NB4 (cell line): ENCODE measurements at places on chromosomes 7 and 10.
A peak's percentile ranks its signal among the peaks of the same experiment; 100 is the strongest.

DNA sequence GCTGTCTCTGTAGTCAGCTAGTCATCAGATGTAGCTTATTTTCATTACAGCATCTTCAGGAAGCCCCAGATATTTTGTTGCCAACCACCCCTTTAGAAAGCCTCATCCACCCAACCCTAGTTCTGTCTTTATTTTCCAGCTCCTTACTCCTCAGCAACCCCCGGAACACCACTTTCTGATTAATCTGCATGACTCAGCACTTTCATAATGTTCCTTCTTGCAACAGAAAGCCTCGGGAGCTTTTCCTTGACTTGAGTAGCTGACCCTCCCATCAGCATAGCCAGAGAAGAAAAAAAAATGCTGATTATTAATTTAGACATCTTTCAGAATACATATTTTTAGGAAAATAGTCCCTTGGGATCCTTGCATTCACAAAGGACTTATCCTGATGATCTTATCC lies 244.0 kb upstream of the CXCL12 start:
- peak; percentile 62 for DNase-seq

- no peak for DNase-seq
These were observed 90.1 kb upstream of the CYP26C1 start for GRCh38 chr10:92970301-92971070.

DNA sequence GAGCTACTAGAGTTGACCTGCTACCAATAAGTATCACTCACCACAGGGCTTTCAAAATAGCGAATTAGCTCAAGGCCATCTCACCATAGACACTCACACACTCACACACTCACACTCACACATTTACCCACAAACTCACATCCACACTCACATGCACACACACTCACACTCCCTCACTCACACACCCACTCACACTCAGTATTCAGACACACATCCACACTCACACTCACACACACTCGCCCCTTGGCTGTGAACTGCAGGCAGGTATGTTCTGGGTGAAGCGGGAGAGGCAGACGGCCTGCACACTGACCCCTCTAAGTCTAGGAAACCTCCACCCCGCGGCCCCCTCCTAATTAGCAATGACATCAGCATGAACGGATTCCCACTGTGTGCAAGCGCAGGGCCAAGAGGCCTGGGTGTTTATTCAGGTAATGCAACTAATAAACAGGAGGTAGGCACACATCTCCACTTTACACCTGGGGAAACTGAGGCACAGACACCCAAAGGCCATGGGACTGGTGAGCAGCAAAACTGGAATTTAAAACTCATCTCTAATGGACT lies 94.6 kb downstream of the ADARB2 start:
- DNase-seq: no peak

DNA sequence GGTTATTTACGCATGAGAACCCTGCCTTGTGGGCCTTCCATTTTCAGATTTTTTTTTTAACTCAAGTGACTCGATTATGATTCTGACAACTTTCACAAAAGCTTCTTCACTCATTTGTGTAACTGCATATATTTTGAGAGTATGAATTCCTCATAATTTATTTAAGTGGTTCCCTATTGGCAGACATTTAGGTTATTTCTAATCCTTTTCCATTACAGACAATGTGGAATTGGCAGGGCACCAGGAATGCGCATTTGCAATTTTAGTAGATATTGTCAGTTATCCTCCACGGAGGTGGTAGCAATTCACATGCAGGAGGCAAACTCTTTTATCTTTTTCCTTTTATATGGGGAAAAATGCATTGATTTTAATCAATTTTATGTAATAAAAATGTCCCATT lies 2.5 kb downstream of the TMEM176B start:
- no peak for DNase-seq

- DNase-seq: no peak
These were observed 1.3 kb downstream of the PTN start for GRCh38 chr7:137342265-137342664.

DNA sequence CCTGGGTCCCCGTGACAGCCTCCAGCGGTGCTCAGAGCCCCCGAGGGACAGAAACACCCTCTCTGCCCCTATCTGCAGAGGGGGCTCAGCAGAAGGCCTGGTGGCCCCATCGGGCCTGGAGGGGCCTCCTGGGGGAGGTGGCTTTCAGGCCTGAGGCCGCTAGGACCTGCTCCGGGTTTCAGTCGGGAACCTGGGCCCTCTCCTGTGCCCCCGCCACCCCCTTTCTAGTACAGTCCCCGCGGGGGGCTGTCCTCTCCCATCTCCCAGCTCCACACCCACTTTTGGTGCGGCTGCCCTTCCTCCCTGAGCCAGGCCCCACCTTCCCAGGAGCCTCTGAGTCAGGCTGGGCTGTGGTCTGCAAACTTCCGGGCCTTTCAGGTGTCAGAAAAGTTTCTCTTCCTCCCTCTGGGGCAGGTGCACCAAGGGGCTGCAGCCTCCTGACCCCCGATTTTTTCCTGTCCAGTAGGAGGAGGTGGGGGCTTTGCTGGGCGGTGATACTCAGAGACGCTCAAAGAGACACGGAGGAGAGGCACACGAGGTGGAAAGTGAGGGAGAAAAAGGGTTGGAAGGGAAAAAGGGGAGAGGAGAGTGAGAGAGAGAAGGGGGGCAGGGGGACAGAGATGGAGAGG lies 692 bp downstream of the CARD11 start:
- no peak for DNase-seq

DNA sequence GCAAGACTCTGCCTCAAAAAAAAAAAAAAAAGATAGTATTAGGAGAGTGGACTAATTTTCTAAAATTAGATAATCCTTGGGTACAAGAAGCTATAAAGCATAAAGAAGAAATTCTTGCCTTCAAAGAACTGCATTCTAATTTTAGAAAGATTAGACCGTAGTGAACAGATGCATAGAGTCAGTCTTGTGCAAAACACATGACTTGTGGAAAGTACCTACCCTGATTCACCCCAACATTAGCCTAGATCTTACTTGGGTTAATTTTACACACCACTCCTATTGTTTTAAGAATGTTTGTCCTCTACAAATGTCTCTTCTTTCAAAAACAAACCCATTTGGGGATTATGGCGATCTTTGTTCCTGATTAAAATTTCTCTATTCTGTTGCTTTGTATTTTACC lies 38.9 kb upstream of the SP8 start:
- DNase-seq: no peak

- DNase-seq: no peak
These were observed 285.9 kb upstream of the FZD8 start for GRCh38 chr10:35927990-35928488.

DNA sequence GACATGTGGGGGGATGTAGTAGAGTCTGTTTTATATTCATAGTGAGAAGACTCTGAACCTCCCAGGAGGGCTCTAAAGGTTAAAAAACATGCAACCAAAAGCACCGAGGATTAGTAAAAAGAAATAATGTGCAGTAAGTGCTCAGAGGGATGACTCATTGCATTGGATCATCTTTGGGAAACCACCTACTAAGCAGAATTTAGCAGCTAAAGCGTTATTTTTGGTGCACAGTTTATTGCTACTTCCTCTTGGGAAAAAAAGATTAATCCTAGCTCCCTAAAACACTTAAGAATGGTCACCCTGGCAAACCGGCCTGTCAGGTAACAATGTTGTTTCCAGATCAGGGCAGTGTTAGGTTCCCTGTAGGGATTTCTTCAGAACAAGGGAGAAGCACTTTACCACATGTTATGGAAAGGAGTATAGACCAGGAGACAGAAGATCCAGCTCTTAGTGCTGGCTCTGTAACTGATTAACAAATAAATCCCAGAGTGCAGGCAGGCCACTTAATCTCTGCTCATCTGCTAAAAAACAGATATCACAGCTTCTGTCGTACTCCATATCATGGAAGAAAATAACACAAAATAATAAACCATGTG lies 44.8 kb upstream of the FAM133B start:
- peak; percentile 72 for DNase-seq

DNA sequence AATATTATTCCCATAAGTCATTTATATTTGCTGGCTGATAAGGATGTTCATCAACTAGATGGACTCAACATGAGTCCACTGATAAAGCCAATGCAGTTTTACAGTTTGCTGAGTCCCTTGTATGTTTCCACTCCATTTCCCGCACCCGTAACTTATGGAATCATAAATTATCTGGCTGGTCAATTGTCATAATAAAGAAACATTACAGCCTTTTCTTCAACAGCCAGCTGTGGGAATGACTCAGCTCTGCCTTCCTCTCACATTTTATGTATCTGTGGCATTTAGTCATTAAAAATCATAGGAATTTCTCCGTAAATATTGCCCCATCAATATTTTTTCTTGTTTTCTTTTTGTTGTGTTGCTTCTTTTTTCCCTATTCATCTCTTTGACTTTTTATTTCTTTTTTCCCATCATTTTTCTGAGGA lies 22.3 kb upstream of the TMEM26 start:
- no peak for DNase-seq

GRCh38 chr10:61662794-61663259 lies at the start of gene CABCOCO1:
Gene CABCOCO1 (plus strand): TSS chr10:61662929. CDS start chr10:61662973, 44 bp downstream.
- no peak for DNase-seq

GRCh38 chr10:2786251-2786650 lies 281.1 kb upstream of the PFKP start:
- DNase-seq: no peak

DNA sequence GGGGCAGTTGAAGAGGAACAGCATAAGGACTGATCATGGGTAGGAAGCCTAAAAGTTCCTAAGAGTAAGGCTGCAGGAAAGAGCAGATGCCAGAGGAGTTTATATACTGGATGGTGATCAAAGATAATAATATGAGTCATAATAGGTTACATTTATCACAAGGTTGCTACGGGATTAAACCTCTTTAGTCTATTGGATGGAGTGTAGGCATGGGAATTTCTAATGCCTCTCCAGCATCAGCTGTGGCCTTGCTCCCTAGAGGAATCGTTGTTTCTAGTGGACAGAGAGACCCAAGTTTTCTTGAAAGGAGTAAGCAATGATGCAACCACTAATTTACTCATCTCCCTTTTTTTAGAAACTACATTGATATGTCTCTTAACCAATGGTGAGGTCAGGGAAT lies 213.4 kb downstream of the GPR37 start:
- DNase-seq: no peak

DNA sequence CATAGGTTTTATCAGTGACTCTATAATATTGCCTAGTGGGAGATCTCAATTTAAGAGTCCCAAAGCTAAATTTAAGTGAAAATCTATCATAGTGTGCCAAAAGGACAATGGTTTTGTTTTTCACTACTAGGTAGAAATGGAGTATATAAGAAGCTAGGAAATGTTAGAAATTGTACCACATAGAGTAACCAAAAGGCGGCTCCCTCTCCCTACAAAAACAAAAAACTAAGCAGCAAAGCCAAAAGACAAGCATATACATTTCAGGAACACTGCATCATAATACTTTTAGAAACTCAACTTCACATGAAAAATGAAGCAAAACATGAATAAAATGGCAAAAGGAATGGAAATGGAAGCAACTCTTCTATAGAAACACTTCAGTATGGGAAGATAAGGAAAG lies 271.6 kb downstream of the CACNA2D1 start:
- DNase-seq: peak; percentile 16

GRCh38 chr10:80730522-80730921 lies 192.8 kb downstream of the SH2D4B start:
- DNase-seq: no peak

DNA sequence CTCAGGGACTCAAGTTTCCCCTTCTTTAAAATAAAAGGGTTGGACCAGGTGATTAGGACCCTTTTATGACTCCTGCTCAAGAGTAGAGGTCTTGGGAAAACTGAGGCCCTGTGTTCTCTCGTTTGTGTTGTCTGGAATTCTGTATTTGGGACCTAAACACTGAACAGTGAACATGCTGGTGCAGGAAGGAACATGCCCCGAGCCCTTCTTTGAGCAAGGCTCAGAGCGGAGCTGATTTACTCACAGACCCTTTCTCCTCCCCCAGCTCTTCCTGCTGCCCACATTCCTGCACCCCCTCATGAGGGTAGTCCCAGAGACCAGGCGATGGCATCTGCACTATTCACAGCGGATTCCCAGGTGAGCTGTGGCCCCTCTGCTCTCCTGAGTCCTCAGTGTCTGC lies 14.2 kb downstream of the ZKSCAN1 start:
- no peak for DNase-seq

DNA sequence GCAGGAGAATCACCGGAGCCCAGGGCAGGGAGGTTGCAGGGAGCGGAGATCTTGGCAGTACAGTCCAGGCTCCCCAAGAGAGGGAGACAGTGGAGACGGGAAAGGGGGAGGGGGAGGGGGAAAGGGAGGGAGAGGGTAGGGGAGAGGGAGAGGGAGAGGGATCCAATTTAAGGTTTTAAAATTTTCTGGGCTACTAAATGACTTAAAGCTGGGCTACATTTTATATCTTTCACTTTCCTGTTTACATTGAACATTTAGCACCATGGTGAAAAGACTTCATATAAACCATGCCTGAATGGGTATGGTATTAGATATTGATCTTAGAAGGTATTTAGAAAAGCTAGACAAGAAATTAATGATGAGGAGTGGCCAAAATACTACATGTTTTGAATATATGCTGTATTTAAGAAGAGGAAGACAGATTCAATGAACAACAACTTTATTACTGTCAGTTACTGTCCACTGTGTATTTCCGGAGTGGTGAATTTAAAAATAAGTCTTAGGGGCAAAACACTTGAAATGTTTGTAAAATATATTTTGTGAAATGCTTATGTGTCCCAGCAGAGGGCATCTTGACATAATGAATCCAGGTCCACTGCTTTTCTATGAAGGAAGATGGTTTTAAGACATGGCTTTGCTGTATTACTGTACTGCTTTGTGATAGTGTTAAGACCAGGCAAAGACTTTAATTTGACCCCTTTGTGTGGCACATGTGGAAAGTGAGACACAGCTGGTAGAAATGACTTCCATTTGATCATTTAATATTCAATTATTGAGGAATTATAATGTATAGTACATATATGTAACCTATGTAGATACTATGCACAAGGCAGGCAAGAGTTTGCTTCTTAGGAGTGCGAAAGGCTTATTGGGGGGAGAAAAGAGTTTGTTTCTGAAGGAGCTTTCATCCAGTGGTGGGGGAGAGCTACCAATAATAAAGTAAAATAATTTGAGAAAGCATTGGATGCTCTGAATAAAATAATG lies 52.8 kb downstream of the NRF1 start:
- DNase-seq: peak; percentile 75

- no peak for DNase-seq
These were observed 22.2 kb downstream of the SLC16A12 start for GRCh38 chr10:89513206-89513605.
